ENCODE measurements at places on chromosomes 12 and 14. TPM values are rescaled to one million over a fixed set of nuclear protein-coding genes. Genes with fewer than 3 reads are reported as not detected.

GRCh38 chr12:31369712-31370521 lies 44.0 kb upstream of the SINHCAF start:
- no peak for DNase-seq

DNA sequence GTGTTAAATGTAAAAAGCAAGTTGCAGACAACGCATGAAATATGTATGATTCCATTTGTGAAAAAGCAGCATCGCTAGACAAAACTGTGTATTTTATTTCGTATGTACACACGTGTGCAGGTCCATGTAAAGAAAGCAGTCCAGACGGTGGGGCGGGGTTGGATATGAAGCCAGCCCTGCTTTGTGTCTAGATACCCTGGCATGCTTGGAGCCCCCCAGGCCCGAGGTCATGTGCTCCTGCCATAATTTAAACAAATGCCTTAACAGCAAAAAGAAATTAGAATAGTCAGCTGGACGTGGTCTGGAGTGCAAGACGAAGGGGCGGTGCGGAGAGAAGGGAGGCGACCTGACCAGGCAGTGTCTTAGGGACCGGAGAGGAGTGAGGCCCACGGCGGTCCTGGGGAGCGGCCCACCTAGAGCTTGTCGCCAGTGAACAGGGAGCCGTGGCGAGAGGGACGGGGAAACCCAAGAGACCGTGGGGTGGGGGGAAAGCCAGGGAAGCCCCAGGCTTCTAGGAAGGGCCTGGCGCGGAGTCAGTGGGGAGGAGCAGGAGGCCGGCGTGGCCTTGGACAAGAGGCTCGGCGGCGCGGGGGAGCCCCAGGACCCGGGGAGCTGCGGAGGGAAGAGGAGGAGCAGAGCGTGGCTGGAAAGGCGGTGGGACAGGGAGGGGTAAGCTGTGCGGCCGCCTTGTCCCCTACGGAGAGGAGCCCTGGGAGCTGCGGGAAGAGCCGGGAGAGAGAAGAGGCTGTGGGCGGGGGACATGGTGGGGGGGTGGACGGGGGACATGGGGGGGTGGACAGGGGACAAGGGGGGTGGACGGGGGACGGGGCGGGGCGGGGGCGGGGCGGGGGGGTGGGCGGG lies 118.5 kb upstream of the C14orf180 start:
- DNase-seq = no peak

DNA sequence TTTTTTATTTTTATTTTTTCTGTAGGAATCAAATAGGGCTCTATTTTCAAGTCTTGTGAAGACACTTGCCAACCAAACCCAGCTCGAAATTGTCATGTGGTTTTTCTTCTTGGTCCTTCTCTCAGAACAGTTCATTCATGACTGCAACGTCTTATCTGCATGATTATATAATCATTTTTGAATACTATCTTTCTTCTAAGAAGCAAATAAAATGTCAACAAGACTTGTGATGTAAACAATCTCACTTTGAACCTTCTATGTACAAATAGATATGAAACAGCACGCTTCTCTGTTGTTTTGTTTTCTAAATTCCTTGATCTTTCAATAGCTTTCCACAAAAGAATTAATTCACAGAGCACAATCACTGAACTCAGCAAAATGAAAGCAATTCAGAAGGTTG lies 320.7 kb downstream of the SOX5 start:
- no peak for DNase-seq

GRCh38 chr12:5403411-5403810 lies 28.5 kb upstream of the NTF3 start:
- no peak for DNase-seq

- no peak for DNase-seq
Measured at GRCh38 chr12:121514184-121514742, 66.6 kb downstream of the KDM2B start.

DNA sequence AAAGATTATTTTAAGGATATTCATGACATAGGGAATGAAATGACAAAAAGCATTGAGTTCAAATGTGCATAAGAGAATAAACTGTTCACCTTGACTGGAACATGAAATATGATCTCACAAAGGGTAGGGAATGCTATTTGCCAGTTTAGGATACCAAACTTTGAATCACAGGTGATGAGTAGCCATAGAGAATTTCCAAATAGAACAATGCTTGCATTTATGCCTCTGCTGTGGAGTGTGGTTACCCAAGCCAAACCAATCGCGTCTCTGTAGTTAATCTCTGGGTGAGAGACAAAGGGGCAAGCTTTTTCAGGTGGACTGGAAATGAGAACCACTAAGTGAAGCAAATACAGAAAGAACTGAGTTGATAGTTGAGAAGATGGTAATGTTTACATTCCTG lies 371.1 kb upstream of the RPL10L start:
- no peak for DNase-seq

The LETMD1 gene
- 28.5 TPM for total RNA-seq

Measured in SJSA1 (cell line).